ENCODE measurements at places on chromosomes 3 and 15.

DNA sequence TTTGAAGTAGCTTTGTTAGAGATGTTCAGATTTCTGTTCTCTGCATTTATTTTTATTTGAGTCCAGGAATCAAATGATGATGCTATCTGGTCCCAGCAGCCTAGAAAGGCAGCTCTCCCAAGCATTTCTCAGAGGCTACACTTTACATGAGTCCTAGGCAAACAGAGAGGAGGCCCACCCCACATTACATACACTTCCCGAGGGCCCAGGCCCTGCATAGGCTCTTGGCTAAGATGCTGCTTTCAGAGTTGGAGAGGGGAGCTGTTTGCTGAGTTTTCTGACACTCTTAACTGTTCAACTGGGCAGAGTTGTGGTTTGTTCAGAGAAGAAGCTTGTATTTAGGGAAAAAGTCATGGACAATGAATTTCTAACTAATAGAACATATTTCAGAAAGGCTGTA lies 117.9 kb upstream of the RGMA start:
- DNase-seq = no peak

- no peak for DNase-seq
Observed at GRCh38 chr15:27327467-27328025, 356.6 kb downstream of the GABRG3 start.

DNA sequence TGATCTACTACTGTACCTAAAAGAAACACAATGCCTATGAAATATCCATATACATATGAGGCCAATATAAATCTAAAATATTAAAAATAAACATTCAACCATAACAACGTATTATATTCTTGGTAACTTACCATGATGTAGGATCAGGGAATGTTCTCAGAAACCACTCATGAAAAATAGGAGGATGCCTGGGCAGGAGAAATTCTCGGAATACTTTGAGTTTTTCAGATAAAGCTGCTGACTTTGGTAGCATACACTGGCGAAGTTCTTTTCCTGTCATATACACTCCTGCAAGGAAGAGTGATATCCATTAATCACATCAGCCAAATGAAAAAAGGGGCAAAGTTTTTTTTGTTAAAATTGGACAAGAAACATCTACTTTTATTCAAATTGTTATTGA lies 11.3 kb upstream of the XRN1 start:
- no peak for DNase-seq

GRCh38 chr3:157602424-157602823 lies 99.2 kb upstream of the VEPH1 start:
- DNase-seq = no peak

- DNase-seq = no peak
Observed at GRCh38 chr15:71698742-71699141, 111.6 kb upstream of the NR2E3 start.

DNA sequence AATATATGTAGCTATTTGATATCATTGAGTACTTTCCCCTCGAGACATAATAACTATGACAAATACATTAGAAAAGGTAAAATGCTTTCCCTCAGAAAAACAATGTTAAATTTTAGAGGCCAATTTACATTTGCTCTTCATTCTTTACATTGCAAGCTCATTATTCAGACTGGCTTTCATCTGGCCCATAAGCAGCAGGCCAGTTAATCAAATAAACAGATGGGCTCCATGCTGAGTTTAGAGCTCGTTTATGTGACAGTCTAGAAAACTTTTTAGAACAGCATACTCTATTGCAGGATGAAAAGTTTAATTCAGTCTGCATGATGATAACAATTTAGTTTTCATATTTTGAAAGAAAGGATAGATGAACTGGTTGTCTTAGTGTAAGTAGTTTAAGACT lies 150.6 kb downstream of the DUT start:
- no peak for DNase-seq

DNA sequence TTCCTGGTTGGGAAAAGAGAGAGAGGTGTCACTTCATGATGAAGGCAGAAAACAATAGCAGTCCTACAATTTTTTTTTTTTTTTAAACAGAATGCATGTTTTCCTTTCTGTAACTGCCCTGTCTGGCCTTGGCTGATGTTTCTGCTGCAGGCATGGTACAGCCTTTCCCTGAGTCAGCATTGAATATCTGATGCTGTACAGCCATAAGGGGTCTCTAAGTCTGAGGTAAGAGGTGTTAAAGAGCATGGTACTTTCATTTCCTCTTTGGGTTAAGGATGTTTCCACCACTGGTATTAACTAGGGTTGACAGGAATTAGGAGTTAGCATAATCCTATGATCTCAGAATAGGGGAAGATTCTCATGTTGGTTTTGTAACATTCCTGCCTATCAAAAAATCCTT lies 147.4 kb downstream of the CHST2 start:
- DNase-seq = no peak

DNA sequence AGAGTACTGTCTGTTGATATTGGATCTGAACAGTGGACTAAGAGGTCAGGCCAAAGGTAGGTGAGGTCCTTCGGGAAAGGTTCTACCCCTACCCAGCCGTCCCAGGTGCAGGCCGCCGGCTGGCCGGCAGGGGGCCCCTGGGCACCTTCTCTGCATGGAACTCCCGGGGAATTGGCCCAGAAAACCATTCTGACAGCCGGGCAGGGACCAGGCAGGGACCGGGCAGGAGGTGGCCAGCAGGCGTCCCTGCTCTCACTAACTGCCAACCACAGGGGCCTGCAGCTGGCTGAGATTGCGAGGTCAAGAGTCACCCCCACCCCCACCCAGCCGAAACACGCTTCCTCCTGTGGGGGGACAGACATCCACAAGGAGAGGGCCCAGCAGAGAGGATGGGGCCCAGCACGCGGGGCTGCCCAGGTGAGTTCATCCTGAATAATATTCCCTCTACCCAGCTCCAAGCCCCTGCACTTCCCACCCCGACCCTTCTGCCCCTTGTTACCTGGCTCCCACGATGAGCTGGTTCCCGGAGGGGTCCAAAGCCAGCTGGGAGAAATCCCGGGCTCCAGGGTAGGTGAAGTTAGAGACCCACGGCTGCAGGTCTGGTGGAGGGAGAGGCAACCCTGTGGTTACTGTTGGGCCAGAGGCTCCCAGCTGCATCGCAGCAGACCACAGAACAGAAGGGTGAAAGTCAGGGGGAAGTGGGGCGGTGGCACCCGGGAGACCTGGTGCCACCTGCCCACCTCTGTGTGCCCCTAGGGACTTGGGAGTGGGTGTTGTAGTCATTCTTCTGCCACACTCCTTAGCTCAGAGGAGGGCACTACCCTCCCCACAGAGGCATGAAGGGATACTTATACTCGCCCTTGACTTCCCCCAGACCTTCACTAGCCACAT lies 84.4 kb downstream of the SEMA5B start:
- DNase-seq = peak; percentile 73

GRCh38 chr15:48318131-48318530 lies 13.1 kb upstream of the DUT start:
- no peak for DNase-seq

GRCh38 chr3:54240-54639 lies 142.3 kb upstream of the CHL1 start:
- DNase-seq = no peak

DNA sequence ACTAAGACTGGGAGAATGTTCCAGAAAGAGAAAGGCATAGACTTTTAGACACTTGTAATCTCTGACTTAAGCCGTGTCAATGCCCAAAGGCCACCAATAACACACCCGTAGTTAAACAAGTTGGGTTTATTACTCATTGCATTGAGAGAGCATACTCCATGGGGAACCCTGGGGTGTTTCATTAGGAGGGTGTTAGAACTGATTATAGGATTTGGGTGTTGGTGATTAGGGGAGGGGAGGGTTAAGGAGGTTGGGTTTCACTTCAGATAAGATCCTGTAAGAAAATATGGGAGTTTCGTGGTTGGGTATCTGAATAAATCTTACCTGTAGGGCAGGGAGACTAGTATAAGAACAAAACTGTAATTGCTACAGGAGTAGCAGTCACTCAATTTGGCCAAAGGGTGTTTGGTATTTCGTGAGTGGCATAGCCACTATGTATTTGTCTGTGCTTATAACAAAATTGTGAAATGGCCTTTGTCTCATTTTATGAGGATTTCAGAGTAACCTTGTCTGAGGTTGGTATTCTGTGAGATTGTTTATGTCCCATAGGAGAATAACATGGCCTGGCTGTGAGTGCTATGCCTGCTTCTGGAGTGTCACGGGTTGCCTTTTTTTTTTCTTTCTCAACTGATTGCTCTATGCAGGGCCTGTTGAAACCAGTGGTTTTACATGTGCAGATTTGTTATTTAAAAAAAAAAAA lies 2.9 kb downstream of the HACD3 start:
- DNase-seq = no peak

GRCh38 chr15:88467935-88468528 lies 524 bp downstream of the MRPS11 start:
- DNase-seq = no peak

DNA sequence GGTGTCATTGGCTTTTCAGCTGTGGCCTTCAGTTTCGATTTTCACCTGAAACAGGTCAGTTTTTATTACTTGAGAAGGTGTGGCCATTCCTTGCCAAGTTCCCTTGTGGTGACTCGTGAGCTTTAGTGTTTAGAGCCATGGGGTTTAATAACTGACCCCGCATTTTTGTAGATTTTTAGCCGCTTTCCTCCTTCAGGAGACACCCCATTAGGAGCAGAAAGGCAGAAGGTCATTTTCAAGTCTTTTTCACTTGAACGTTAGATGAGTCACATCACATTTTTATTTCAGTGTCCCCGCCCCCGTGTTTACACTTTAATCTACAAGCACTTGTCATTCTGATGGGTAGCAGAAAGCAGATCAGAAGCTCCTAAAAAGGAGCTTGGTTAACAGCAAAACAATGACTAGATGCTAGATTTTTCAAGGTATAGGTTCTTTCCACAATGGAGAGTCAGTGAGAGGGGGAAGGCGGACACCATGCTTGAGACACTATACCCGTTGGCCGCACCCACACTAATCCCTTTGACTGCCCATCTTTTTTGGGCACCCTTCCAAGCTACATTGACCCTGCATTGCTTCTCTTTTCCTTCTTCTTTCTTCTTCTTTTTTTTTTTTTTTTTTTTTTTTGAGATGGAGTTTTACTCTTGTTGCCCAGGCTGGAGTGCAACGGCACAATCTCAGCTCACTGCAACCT lies 132.7 kb downstream of the GHSR start:
- no peak for DNase-seq
